ENCODE measurements at places on chromosomes 4 and X. TPM values are rescaled to one million over a fixed set of nuclear protein-coding genes. Genes with fewer than 3 reads are reported as not detected.

The ETDA gene
- total RNA-seq = not detected

The FGG gene
- total RNA-seq = not detected

The PLAC8 gene
- total RNA-seq = 10.5 TPM

The ARHGAP36 gene
- total RNA-seq = 31.8 TPM

The CT45A2 gene
- total RNA-seq = not detected

The LRCH2 gene
- total RNA-seq = 4.7 TPM

The ANK2 gene
- total RNA-seq = 193 TPM

The SCD5 gene
- 15.5 TPM for total RNA-seq

DNA sequence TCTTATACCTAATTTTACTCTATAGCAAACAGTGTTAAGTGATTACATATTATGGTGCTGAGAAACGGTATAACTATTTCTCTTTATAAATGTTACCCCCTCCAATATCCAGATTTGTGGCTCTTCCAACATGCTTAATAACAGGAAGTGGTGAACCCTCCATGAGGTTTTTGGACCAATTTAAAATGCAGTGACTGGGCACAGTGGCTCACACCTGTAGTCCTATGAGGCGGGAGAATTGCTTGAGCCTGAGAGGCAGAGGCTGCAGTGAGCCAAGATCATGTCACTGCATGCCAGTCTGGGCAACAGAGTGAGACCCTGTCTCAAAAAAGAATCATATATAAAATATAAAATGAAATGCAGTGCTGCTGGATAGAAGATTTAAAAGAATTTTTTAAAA, 137.3 kb downstream of the MGST2 start:
- DNase-seq = no peak

DNA sequence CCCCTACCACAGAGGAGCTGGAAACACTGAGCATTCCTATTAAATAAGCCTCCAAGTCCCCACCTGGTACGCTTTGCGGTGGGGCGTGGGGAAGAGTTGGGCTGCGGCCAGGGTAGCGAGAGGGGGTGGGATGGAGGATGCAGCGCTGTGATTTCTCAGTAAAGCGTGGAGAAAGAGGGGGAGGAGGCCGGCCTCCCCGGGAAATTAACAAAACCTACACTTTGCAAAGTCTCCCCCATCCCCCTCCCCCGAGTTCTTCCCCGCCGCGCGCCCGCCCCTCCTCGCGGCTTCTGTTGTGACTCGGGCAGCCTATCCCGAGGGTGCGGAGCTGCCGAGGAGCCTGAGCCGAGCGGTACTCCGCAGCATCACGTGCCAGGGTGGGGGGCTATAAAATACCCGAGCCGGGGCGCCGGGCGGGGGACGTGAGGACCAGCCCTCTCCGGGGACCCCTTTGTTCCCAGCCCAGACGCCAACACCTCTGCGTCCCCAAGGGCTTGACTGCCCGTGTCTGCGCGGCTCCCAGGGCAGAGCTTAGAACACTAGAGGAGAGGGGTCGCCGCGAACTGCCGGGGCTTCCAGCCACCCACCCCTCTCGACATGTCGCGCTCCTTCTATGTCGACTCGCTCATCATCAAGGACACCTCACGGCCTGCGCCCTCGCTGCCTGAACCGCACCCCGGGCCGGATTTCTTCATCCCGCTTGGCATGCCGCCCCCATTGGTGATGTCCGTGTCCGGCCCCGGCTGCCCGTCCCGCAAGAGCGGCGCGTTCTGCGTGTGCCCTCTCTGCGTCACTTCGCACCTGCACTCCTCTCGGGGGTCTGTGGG, at the start of gene GSX2:
GSX2 (plus strand) TSS at position 416 of the 827 bp plus-strand sequence; CDS start at position 598, 182 bp downstream.
- DNase-seq = no peak

DNA sequence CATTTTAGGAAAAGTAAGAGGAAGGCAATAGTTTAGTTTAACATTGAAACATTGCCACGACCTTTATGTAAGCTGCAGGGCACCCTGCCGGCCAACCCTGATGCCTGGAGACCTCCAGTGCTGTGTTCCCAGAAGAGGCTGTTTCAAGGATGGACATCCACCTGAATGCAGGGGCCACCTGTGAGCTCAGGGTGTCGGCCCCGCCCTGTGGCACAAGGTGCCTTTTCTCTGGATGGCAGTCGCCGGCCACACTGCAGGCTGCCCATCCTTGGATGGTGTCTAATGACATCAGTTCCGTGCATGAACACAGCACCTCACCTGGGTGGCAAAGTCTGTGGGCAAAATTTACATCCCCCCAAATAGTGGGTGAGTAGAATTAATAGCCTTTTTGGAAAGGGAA, 180.0 kb downstream of the AFAP1 start:
- DNase-seq = no peak

DNA sequence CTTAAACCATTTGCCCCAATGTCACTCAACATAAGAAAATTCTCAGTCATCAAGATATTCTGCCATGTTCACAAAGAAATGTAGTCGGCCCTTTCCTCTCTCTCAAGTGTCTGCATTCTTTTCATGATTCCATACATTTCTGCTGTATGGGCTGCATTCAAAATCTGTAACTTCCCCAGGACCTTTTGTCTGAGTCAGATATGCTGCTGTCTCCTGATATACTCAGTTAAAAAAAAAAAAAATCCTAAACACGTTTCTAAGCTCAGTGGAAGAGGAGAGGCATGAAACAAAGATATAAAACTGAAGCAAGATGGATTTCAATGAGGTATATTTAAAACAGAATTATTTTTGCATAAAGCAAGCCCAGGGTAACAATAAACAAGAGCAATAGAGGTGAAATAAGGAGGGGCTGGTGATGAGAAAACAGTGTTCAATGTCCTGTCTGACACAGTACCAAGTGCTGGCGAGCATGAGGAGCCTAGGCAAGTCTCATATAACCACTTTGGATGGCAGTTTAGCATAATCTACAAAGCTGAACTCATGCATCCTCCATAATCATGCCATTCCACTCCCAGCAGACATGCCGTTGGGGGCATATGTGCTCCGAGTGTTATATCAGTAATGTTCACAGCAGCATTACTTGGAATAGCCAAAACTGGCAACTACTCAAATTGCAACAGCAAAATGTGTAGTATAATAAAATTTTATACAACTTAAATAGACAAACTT, 76.7 kb downstream of the MANBA start:
- DNase-seq = no peak

DNA sequence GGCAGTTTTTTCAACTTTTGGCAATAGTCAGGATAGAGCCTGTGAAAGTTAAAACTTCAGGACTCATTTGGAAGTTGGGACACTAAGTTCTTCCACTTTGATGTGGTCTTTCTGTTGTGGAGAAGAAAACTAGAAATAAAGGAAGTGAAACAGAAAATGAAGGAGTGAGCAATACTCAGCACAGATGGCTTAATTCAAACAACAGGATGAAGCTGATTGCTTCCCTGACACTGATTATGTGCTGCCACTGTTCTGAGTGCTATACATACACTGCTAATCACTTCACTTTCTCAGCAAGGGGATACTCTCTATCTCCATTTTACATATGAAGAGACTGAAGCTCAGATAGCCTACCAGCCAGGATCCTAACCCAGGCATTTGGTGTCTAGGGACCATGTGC, 235.1 kb upstream of the CPEB2 start:
- DNase-seq = no peak

DNA sequence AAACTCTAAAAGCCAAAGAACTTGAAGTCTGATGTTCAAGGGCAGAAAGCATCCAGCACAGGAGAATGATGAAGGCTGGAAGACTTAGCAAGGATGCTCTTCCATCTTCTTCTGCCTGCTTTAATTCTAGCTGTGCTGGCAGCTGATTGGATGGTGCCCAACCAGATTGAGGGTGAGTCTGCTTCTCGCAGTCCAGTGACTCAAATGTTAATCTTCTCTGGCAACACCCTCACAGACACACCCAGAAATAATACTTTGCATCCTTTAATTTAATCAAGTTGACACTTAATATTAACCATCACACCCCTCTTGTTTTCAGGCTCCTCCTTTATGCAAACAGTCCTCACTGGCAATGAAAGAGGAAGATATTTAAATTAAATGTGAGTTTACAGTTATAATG, 321.7 kb downstream of the TEX13C start:
- DNase-seq = no peak

DNA sequence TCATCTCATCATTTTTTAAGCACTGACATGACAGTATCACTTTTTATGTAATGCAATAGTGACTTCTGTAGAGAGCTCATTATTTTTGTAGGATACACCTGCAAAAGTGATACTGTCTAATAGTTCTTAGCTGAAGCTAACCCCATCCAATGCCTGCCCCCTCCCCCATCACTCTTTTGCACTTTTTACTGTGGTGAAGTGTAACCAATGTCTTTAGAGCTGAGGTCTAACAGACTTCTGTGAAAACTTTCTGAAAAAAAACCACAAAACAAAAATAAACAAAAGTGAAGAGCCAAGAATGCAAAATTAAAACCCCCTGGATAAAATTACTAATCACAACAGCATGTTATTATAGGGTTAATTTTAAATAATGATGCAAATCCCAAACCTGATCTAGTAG, 301.1 kb downstream of the ANK2 start:
- no peak for DNase-seq

GRCh38 chr4:83639849-83640493, 104.1 kb downstream of the GPAT3 start:
- peak; percentile 76 for DNase-seq

GRCh38 chr4:32163125-32163524, 1443.0 kb downstream of the PCDH7 start:
- DNase-seq = no peak

DNA sequence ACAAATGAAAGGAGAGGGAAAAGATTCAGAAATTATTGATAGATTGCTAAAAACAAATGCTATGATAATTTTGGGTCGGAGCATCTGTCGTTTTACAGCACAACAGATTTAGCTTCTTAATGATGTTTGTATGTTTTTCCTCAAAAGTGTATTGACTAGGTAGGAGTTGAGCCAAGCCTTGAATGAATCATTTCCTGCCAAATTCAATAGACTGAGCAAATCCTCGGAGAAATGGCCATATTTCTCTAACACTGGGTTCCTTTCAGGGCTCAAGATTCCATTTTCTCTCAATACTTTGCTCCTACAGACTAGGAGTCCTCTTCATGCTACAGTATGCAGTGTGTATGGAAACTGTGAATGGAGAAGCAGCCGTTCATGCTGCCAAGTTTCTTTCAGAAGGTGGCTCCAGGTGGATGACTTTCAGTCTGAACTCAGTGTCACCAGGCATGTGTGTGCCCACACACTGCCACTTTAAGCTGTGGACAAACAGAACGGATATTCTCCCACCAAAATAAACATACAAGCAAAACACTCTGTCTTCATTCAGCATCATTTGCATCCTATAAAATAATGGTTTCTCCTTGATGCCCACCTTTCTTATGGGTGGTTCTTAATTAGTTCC, 146.0 kb downstream of the TBL1X start:
- no peak for DNase-seq

GRCh38 chr4:79201971-79202370, 123.9 kb downstream of the NAA11 start:
- no peak for DNase-seq

DNA sequence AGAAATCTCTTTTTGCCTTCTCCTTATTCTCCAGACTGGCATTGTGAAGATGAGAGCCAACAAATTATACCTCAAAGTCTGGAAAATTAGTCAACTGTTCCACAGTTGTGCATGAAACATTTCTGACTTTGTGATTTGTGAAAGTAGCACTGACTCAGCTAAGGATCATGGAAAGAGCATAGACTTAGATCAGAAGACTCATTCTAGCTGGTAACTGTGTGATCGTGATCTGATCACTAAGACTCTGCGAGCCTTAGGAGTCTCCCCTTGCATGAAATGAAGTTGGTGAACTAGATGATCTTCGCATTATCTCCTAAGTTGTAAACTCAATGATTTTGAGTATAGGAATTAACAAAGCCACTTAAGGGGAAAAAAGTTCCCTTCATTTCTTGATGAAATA, 668.1 kb downstream of the RPA4 start:
- DNase-seq = no peak

- no peak for DNase-seq
These were observed 174.5 kb upstream of the SMIM31 start for GRCh38 chr4:164579270-164579942.

GRCh38 chr4:158193171-158193749, 17.0 kb upstream of the TMEM144 start:
- DNase-seq = no peak

DNA sequence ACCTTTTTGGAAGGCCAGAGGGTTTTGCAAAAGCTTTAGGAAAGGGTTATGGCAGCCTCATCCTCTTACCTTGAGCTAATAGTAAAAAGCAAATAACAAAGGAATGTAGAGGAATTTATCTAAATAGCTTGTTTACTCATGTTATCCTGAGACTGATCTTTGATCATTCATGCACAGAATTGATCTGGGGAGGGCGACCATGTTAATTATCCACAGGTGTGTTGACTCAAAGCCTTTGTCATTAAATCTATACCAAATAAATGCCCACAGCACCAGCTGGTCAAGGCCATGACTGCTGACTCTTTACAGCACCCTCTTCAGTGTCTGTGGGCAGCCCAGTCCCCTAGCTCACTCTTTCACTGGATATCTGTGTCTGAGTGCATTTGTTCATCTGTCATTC, 22.8 kb upstream of the DCLK2 start:
- DNase-seq = no peak

DNA sequence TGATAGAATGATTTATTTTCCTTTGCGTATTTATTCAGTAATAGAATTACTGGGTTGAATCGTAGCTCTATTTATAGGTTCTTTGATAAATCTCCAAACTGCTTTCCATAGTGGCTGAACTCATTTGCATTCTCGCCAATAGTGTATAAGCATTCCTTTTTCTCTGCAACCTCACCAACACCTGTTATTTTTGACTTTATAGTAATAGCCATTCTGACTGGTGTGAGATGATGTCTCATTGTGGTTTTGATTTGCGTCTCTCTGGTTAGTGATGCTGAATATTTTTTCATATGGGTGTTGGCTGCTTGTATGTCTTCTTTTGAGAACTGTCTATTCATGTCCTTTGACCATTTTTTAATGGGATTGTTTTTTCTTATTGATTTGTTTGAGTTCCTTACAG, 160.7 kb downstream of the MID1IP1 start:
- DNase-seq = no peak

DNA sequence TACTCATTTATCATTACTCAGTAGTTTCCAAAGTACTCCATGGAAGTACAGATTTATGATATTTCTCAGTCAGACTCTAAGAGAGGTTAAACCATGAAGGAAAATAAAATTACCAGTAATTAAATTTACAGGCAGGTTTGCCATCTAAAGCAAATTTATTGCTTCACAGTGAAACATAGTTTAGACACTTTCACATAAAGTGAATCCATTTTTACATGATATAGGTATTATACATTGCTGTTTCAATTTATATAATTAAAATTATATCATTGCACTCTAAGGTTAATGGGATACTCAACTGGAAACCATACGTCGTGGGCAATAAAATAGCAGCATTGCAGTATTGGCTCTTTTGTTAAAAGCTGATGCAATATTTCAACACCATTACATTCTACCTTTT, 202.8 kb downstream of the SLIT2 start:
- no peak for DNase-seq
